ENCODE measurements at places on chromosomes 1 and 21. TPM values are rescaled to one million over a fixed set of nuclear protein-coding genes. Genes with fewer than 3 reads are reported as not detected.

Gene CFAP141
- total RNA-seq = not detected

Gene ADGRB2
- total RNA-seq = 2.2 TPM

Gene CR2
- 0.21 TPM for total RNA-seq

GRCh38 chr1:193939585-193939984 lies 753.2 kb upstream of the B3GALT2 start:
- DNase-seq = no peak
- H3K36me3 ChIP-seq = no peaks in the 10 kb centered on the region
- H3K27me3 ChIP-seq = no peaks in the 10 kb centered on the region
- H3K4me3 ChIP-seq = no peak overlapping the region
